Smooth muscle cell of the coronary artery (primary cell): ENCODE measurements at places on chromosomes 3 and 15. TPM values are rescaled to one million over a fixed set of nuclear protein-coding genes. Genes with fewer than 3 reads are reported as not detected.

APOD gene
- 0.08 and 11.8 TPM in 2 replicates for total RNA-seq

DIS3L gene
- 13.6 and 51.2 TPM in 2 replicates for total RNA-seq

HIGD2B gene
- total RNA-seq: not detected in 2 replicates

CFAP100 gene
- total RNA-seq: not detected in 2 replicates

KLHL6 gene
- total RNA-seq: under 0.01 TPM in 1 of 2 replicates, not detected in the other

CSTA gene
- 0.75 and 5.1 TPM in 2 replicates for total RNA-seq

UPK1B gene
- total RNA-seq: not detected in 2 replicates

ABHD17C gene
- 7.7 and 10.3 TPM in 2 replicates for total RNA-seq

DPPA2 gene
- not detected in 2 replicates for total RNA-seq

CPNE9 gene
- not detected in 2 replicates for total RNA-seq

BNC1 gene
- 0.30 and 0.47 TPM in 2 replicates for total RNA-seq

RBP2 gene
- not detected in 2 replicates for total RNA-seq

IP6K2 gene
- 44.2 and 48.3 TPM in 2 replicates for total RNA-seq

ANKRD63 gene
- not detected in 2 replicates for total RNA-seq

FGF12 gene
- total RNA-seq: under 0.01 TPM in 1 of 2 replicates, not detected in the other

RPS27L gene
- 601 and 625 TPM in 2 replicates for total RNA-seq

POLR2M gene
- 67.4 and 170 TPM in 2 replicates for total RNA-seq

CLDN16 gene
- under 0.01 TPM in 1 of 2 replicates, not detected in the other for total RNA-seq

RBPMS2 gene
- total RNA-seq: not detected in 2 replicates
